ENCODE measurements at places on chromosomes 7 and 10. TPM values are rescaled to one million over a fixed set of nuclear protein-coding genes. Genes with fewer than 3 reads are reported as not detected.

PRR15 gene
- total RNA-seq = not detected

ZNF488 gene
- total RNA-seq = not detected

CUL1 gene
- total RNA-seq = 46.6 TPM

CPEB3 gene
- total RNA-seq = 14.4 TPM

JCAD gene
- total RNA-seq = 25.5 TPM

SORCS3 gene
- total RNA-seq = 0.19 TPM

ABLIM1 gene
- total RNA-seq = 772 TPM

CCM2 gene
- 30.3 TPM for total RNA-seq

GRCh38 chr10:22666287-22667092, 47.9 kb downstream of the PIP4K2A start:
- no peak for DNase-seq

DNA sequence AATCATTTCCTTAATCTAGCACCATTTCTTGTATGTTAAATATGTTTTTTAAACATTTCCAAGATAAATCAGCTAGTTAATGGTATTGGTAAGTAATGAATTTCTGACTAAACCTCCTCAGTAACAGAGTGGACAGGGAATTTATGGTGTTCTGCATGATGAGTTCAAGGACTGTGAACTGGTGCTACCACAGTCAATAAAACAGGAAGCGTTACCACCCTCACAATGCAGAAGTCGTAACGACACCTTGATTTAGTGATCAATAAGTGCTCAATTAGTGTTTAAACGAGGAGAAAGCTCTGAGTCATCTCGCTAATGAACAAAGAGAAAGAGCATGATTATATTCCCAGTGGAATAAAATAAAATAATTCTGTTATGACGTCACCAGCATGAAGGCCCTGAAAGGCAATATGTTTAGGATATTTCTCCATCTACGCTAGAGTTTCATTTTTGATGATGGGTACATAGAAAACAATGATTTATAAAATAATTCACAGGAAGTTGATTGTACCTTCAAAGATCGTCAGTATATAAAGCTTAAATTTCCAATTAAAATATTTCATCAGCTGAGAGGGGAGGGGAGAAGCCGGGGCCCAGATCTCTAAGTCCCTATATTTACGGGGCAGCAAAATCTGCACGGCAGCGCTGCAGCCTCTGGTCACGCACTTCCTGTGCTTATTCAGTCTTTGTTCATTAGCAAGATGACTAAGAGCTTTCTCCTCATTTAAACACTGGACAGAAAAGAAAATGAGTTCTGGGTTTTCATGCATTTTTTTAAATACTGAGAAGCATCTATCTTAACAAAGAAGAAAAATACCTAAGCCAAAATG, 400.5 kb downstream of the PTPRN2 start:
- DNase-seq = no peak

GRCh38 chr7:89002981-89003956, 207.7 kb upstream of the TEX47 start:
- no peak for DNase-seq

DNA sequence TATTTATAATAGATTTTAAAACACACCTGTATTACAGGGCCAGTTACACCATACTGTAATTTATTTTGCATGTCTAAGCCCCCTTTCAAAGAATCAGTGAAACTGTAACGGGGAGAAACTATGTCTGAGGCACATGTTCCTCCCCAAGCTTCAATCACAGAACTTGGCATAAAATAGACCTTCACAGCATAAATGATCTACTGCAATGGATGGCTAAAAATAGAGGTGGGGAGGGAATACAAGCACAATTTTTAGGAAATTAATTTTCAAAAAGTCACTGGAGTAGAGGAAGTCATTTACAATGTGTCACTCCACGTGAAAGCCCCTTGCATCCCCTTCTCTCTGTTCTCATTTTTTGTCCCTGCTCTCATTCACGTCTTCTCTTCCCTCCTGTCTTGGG, 385.2 kb downstream of the TNS3 start:
- no peak for DNase-seq

- peak; percentile 43 for DNase-seq
Observed at GRCh38 chr7:29563590-29564495, at the start of gene PRR15. Gene PRR15 (plus strand): TSS chr7:29563835. CDS start chr7:29566330, 2,495 bp downstream.

DNA sequence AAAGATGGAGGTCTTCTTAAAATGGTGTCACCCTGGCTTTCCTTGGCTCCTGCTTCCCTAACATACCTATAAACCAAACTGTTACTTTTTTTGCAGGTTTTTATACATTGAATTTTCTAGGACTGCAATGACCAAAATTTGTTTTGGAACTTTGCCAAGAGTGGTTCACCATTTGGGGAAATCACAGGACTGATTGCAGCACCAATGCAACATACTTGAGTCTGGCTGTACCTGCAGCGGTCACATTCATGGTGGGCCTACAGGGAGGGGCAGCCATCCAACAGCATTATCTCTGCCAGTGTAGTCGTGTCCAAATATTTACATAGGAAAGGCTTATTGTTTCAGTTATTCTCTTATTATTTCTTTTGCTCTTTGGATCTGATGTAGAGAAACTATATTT, 69.0 kb downstream of the HACD1 start:
- no peak for DNase-seq

GRCh38 chr7:30476459-30477145, 2.0 kb downstream of the NOD1 start:
- DNase-seq = no peak

DNA sequence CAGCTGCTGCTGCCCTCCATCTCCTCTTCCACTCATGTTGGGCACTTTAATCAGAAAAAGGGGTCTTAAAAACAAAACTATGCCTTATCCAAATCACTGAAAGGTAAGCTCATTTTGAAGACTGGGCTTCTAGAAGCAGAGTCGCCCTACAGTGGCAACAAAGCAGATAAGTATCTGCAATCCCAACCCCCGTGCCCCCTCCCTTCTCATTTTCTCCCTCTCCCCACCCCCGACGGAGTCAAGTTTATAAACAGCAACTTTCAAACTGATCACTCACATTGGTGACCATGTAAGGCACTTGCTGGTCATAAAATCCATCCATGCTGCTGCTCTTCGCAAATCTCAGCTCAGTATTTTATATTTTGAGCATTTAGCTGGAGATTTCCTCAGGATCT, 738 bp downstream of the ETV1 start:
- DNase-seq = no peak

DNA sequence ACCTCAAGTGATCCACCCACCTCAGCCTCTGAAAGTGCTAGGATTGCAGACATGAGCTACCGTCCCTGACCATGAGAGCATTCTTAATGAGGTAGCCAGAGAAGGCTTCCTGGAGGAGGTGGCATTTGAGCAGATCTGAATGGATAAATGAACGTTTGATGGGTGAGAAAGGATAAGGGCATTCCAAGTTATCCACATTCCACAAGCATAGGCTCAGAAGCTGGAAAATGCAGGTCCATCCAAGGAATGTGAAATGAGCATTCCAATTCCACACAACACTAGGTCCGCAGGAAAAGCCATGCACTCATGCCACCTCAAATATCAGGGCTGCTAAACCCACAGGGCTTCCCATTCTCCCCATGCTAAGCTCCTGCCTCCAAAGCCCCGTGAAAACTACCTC, 17.0 kb downstream of the TMEM130 start:
- DNase-seq = no peak

GRCh38 chr7:37550872-37551271, 102.2 kb upstream of the ELMO1 start:
- no peak for DNase-seq

DNA sequence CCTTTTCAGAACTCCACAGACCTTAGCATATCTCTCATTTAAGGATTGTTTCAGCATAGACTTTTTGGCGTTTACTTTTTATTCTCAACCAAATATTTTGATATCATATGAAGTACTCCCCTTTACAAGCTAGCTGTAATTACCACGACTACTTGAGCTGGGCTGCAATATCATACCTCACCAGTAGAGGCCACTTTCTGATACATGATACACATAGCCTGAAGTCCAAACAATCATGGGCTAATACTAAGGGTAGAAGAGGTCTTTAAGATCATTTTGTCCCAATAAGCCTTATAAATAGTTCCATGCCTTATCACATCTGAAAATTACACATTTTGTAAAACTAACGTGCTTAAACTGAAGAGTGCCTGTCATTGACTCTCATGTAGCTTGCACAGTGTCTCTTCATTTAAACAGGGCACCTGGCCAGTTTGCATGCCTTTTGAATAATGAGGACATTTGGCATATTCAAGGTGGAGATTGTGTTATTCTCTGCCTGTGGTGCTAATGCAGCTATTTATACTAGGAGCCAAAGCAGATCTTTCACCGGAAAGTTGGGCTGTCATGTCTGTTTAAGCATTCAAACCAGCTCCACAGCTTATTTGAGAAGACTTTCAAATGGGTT, 403.7 kb upstream of the ZMIZ1 start:
- DNase-seq = no peak

GRCh38 chr10:16519908-16520861, 1.5 kb downstream of the C1QL3 start:
- DNase-seq = no peak

DNA sequence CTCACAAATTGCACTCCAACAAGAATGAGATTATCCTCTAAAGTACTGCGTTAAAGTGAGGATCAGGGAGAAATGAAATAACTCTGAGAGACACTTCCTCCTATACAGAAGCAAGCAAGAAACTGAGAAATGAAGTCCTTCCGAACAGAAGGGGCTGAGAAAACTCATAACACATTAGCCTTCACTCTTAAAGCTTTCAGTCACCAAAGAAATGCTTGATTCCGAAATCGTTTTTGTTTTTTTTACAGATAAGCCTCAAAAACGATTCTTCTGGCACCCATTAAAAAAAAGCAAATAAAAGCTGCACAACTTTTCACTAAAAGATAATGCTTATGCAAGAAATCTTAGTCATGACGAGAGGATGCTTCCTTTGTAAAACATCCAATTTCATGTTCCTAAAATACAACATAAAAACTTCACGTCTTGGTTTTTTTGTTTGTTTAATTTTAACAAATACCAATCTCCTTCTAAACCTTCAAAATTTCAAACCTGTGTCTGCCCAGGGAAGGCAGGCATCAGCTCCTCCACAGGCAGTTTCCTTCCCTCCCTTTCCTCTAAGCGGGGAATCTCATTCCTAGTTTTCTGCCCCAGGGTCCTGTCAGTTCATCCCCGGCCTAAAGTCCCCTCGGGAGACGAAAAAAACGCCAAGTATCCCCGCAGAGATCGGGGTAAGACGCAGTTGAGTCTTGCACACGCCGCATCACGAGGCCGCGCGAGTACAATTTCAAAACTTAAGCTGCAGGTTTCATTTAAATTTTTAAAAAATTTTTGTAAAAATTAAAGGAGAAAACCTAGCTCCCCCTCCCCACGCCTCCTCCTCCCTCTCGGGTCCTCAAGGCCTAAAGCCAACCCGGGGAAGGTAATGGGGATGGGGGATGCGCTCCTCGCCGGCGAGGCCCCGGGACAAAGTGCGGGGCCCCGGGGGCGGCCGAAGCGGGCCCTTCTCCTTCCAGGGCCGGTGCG, 1.1 kb downstream of the BAZ1B start:
- DNase-seq = no peak

Data from Right ventricle myocardium superior (tissue), 1 donor.